ENCODE measurements at places on chromosomes 7 and 10.

GRCh38 chr10:7593905-7594304 lies 72.9 kb downstream of the ITIH5 start:
- no peak for DNase-seq

- no peak for DNase-seq
These were observed 66.4 kb downstream of the TRUB1 start for GRCh38 chr10:115004236-115004862.

DNA sequence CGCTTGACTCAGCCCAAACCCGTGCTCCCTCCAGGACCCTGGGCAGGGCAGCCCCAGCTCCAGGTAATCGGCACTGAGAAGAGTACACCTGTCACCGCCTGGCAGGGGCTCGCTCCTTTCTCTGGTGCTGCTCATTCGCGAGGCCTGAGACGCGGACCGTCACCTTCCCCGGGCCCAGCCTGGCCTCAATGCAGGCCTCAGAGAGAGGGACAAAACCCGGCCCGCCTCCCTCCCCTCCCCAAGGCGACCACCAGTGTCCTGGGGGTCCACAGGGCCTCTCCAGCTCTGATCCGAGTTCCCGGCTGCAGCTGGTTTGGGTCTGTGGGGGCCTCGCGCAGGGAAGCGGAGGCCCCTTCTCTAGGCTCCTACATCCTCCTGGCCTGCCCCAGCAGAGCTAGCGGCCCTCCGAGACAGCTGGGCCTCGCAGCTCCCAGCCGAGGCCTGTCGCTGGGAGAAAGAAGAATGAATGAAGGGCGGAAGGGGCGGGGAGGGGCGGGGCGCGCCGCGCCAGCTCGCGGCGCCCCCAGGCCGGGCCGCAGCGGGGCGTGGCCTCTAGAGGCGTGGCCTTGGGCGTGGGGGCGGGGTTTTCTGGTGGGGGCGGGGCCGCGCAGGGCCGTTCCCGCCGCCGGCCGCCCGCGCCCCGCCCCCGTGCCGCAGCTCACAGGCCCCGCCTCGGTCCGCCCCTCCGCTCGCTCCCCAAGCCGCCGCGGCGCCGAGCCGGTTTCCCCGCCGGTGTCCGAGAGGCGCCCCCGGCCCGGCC lies at the start of gene LIMK1:
LIMK1 (plus strand) TSS at position 688 of the 760 bp plus-strand sequence. CDS start 187 bp downstream, outside the sequence.
- peak; percentile 83 for DNase-seq

GRCh38 chr7:16712916-16713315 lies 40.6 kb upstream of the TSPAN13 start:
- no peak for DNase-seq

- no peak for DNase-seq
These were observed 739.7 kb downstream of the PARD3 start for GRCh38 chr10:34075254-34075926.

DNA sequence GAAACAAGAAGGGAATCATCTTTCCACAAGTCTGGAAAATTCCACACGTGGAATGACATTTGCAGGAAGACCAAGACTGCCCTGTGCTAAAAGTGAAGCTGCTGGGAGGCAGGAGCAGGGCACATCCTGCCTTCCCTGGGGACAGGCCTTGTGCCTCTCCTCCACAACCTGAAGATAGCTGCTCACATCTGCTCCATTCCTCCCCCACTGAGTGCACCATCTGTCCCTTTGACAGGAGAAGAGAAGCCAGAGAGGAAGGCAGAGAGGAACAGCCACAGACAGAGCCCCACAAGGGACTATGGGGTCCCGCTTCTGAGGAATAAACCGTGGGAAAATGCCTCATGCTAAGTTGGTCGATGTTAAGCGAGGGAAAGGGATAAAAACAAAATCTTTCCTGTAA lies 15.9 kb upstream of the FAM171A1 start:
- no peak for DNase-seq

DNA sequence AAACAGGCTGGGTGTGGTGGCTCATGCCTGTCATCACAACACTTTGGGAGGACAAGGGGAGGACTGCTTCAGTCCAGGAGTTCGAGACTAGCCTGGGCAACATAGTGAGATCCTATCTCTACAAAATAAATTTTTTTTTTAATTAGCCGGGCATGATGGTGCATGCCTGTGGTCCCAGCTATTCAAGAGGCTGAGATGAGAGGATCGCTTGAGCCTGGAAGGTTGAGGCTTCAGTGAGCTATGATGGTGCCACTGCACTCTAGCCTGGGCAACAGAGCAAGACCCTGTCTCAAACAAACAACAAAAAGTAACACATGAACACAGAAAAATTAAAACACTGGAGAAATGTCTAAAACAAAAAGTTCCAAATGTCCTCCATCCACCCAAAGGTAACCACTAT lies 22.9 kb downstream of the PIK3AP1 start:
- no peak for DNase-seq

- DNase-seq: no peak
These were observed 52.5 kb upstream of the NKX6-2 start for GRCh38 chr10:132838346-132838970.

DNA sequence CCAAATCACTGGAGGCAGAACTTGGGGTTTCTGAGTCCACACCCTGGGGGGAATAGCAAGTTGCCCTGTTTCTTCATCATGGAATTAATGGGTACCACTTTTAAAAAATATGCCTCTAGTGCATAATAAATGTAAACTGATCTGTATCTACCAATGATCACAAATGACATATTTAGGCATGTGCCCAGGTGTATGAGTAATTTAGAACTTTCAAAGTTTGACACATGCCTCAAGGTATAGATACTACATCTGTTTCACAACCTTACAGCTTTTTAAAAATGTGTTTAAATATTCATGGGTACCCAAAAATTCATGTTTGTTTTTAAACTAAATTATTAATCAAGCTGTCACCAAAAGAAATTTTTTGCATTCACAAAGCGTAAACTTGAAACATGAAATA lies 226.0 kb downstream of the KIAA1217 start:
- DNase-seq: no peak

GRCh38 chr10:21135023-21135931 lies 238.2 kb upstream of the NEBL start:
- no peak for DNase-seq

DNA sequence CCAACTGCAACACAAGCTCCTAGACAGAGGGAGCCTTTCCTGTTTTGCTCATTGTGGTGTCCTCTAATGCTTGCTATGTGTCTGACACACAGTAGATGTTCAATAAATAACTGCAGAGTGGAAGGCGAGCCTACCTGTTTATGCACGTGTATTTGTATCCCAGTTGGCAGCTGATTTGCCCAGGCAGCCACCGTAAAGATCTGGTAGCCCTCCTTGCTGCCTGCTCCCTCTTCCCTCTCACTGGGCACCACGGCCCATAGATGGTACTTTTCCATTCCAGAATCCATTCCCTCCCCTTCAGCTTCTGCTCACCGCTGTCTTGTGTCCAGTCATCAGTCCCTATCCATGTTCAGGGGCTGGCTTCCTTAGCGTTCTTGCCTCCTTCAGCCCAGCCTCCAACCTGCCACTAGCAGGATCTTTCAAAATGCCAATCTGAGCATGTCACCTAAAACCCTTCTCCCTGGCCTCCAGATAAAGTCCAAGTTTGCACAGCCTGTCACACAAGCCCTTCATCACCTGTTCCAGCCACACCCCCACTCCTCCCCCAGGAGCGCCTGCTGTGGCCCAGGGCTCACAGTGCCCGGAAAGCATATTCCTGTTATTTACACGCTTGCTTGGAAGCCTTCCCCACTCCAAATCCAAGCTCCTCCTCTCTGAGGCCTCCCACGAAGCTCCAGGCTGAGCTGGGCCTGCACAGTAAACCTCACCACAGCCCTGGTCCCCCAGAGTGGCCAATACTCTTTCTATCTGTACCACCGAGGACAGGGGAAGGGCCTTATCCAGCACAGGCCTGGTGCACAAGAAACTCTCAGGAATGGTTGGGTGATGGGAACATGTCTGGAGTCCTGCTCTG lies 21.0 kb downstream of the ZCCHC24 start:
- no peak for DNase-seq

DNA sequence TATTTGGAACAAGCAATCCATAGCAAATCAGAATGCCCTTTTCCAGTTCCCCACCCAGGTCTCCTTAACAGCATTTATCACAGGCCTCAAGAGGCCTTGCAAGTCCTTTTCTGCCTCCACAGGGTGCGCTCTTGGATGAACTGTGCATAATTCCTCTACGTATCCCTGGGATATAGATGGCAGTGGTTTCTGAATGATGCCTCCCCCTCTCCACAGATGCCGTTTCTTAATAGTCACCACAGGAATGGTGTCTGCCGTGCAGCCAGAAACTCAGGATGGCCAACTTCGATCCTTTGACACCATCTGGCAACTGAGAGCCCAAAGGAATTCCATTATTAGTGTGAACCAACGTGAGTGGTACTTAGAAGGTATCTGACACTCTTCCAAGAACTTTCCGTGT lies 43.1 kb downstream of the JAZF1 start:
- no peak for DNase-seq

DNA sequence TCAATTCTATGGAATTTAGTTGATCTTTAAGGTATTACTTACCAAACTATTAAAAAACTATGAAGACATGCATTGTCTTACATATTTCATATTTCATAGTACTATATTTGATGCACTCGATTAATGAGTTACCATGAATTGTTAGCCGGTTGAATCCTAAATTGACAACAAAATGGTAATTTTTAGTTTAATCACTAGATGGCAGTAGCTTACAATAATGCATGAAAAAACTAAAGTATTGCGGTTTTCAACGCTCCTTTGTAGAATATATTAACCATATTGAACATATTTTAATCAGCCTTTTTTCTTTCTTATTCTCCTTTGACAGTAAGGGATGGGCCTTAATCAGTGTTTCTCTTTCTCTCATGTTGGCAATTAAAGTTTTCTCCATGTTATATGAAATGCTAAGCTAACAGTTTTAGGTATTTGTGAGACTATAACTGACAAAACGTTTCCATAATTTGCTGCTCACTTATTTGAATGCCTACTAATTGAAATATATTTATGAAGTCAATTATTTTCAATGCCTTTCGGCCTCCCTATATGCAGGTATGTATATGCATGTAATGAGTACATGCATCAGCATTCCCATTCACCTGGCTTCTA lies 48.5 kb upstream of the ARL4A start:
- DNase-seq: no peak

DNA sequence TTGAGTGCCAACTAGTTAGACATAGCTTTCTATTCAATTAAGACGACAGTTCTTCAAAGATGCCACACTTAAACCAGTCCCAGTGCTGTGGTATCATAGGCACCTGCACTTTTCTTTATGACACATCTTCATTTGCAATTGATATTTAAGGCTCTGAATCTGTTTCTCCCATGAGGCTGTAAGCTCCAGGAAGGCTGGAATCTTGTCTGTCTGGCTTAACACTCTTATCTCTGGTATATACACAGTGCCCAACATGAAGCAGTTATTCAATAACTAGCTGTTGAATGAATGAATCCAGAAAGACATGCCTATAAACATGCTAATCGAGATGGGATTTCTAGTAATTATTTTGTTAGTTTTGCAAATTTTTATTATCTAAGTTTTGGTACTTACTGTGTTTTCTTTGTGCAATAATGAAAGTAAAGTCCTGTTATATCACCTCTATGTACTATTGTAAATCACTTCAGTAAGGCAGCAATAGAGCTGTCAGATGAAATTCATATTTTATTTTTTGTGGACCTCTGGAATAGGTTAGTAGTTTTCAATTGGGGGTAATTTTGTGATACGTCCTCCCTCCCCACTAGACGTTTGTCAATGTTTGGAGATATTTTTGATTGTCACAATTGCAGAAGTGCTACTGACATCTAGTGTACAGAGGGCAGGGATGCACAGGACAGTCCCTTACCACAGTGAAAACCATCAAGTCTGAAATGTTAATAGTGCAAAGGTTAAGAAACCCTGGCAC lies 51.3 kb upstream of the STEAP4 start:
- DNase-seq: no peak

GRCh38 chr10:108203905-108204527 lies 1039.5 kb upstream of the SORCS1 start:
- DNase-seq: no peak

GRCh38 chr10:132183046-132183445 lies 3.7 kb upstream of the DPYSL4 start:
- no peak for DNase-seq

DNA sequence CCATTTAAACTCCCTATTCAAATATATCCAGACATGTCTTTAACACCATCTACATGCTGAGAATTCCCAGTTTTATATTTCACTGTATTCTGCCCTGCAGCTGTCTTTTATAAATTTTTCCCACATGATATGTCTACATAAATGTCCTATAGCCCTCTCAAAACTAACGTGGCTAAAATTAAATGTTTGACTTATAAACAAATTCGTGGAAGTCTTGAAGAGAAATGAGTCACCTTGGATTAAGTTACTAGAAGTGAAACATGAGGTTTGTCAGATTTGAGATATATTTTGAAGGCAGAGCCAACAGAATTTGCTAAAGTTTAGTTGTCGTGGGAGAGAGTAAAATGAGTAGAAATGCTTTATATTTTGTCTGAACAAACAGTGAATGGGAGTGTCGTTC lies 386.9 kb upstream of the CNTNAP2 start:
- no peak for DNase-seq

- no peak for DNase-seq
These were observed 33.0 kb downstream of the WIPF3 start for GRCh38 chr7:29839302-29839701.

- DNase-seq: no peak
These were observed 861 bp upstream of the TSPAN14 start for GRCh38 chr10:80453056-80453841.
